ENCODE measurements at places on chromosomes 1 and 21.
A peak's percentile ranks its signal among the peaks of the same experiment; 100 is the strongest.

DNA sequence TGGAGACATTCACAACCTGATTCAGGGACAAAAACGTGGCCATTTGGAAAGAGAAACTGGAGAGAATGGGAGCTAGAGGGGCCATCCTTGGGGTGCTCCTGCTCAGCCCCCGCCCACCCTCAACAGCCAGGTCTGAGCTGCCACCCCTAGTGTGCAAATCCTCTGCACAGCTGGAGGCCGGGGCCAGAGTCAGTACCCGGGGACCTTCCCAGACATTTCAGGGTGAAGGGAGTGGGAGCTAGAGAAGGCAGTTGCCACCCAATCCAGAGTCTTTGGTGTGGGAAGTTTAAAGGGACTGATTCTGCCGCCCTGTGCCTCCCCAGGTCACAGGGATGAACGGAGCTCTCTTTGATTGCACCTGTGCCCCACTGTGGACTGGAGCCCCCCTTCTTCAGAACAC, 397.4 kb downstream of the MATN1 start:
- no peak for DNase-seq

DNA sequence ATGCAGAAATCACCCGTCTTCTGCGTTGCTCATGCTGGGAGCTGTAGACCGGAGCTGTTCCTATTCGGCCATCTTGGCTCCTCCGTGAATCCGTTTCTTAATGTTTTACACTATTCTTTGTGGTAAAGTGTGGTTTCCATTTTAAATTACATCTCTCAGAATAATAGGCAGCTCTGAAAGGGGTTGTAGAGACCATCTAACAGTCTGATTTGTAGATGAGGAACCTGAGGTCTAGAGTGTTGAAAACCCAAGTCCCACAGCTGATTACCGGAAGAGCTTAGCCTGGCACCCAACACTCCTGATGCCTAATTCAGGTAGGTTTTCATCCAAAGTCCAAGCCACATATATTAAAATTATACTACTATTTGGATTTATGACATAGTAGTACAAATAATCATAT, 144.0 kb downstream of the LEPR start:
- no peak for DNase-seq

DNA sequence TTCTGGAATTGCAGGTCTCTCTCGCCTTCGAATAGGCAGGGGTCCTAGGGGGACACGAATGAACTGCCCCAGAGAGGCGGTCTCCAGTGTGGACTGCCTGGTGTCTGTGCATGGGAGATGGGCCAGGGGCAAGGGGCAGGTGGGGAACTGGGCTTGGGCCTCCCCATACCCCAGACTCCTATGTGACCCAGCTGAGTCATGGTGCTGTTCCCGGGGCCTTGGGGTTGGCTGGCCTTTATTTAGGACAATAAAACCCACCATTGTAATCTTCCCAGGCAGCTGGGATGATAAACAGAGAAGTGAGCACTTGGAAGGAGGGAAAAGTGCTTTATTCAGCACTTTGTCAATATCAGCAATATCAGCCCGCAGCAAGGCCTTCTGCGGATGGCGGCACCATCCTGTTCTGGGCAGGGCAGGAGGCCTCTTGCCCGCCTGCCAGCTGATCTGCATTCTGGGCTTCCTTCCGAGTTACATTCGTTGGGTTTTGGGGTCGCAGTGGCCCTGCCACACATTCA, 209.0 kb upstream of the TMEM51 start:
- no peak for DNase-seq

GRCh38 chr1:234515411-234515810, 36.4 kb upstream of the TARBP1 start:
- DNase-seq: no peak

GRCh38 chr1:119133987-119134386, 6.5 kb downstream of the WARS2 start:
- peak; percentile 69 for DNase-seq

DNA sequence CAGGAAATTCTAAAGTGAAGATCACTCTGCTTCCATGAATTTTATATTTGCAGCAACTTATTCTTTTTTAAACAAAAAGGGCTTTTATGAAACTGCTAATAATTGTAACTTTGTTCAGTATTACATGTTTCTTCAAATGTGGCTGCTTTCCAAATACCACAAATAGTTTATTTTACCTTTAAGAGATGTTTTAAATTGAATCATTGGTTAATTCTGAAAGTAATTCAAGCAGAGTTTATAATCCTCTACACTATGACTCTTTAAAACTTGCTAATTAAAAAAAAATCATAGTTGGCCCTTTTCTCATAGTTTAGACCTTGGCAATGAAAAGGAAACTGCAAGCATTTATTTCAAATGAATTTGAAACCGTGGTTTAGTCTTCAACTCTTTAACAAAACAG, 59.6 kb downstream of the SDCCAG8 start:
- no peak for DNase-seq

DNA sequence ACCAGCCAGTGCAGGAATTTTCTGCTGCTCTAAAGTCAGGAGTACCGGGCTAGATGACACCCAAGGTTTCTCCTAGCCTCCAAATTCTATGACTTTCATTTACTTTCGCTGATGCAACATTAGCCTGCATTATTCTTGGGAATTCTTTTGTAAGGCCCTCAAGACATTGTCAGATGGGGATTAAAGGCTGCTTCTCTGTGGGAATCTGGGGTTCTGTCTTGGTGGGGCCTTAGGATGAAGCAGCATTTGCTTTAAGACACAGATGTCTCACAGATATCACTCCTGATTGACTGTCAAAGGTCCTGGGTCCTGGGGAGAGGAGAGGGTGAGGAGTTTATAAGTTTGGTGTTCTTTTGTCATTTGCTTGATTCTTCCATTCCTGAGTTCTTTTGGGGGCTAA, 11.6 kb downstream of the PKP1 start:
- no peak for DNase-seq

GRCh38 chr1:12201352-12202189, 28.3 kb upstream of the VPS13D start:
- no peak for DNase-seq

DNA sequence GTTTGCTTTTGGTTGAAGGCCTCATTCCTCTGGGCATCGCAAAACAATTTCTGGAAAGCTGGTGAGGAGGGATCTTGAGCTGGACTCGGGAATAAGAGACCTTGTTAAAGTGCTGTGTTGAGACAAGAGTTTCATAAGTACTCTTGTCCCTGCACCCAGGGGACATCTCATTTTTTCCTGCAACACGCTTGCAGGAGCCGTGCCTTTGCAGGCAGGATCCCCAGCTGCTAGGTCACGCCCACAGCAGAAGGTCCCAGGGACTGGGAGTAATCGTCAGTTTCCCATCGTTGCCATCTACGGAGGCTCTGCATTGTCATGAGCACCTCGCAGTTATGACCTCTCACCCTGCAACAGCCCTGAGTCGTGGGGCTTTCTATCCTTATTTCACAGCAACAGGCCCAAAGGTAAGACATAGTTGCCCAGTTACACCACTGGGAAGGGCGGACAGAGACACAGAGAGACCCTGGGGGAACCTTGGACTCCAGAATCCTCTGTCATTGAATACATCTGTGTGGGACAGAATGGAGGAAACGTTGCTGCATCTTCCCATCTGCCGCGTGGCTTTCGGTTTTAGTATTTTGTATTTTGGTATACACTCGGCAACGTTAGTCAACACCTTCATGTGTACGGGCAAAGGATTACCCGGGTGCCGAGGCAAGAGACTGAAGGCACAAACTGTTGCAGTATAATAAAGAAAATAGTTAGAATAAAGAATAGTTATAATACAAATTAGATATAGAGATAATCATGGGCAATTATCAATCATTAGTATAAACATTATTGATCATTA, 60.4 kb upstream of the DMRTB1 start:
- no peak for DNase-seq

- DNase-seq: no peak
These were observed 24.6 kb upstream of the TTC22 start for GRCh38 chr1:54825696-54826095.

GRCh38 chr1:226937940-226938725, 2.0 kb upstream of the COQ8A start:
- no peak for DNase-seq

DNA sequence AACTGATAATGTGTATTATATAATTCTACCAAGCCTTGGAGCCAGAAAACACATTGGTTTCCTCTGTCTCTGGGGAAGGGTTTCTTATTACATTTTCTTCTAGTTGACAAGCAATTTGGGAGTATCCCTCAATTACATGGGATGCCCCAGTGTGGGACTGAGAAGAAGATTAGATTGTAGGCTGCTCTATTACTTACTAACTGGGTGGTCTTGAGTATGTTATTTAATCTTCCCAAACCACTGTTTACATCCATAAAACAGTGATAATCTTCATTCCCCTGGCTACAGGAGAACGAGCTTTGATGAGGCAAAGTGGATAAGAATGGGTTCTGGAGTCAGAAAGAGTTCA, 105.8 kb downstream of the TSEN15 start:
- DNase-seq: no peak

DNA sequence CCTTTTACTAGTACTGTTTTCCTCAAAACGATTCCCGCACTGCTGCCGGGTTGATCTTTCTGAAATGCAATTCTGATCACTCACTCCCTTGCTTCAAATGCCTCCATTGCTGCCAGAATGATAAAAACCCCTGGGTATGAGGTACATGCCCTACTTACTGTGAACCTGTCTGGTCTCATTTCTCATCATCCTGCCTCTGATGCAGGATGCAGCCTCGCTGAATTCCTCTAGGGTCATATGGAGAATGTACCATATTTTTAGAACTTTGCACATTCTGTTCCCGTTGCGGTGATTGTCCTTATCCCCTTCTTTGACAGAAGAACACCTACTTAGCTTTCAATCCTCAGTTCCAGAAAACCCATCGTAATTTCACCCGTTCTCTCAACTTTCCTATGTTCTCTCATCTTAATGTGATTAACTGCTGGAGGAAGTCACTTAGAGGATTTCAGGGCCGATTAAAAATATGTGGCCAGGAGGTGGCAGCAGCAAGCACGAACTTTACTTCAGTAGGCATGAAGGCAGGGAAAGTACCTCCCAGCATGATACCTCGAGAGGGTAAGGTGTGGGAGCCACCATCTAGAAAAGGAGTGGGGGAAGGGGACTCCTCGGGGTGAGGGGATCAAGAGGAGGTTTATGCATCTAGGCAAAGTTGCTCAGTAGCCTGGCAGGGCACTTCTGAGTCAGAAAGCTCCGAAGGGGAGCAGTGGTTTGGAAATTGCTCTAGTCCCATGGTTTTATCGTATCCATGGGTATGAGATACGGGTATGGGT, 361.5 kb upstream of the ZP4 start:
- peak; percentile 40 for DNase-seq

DNA sequence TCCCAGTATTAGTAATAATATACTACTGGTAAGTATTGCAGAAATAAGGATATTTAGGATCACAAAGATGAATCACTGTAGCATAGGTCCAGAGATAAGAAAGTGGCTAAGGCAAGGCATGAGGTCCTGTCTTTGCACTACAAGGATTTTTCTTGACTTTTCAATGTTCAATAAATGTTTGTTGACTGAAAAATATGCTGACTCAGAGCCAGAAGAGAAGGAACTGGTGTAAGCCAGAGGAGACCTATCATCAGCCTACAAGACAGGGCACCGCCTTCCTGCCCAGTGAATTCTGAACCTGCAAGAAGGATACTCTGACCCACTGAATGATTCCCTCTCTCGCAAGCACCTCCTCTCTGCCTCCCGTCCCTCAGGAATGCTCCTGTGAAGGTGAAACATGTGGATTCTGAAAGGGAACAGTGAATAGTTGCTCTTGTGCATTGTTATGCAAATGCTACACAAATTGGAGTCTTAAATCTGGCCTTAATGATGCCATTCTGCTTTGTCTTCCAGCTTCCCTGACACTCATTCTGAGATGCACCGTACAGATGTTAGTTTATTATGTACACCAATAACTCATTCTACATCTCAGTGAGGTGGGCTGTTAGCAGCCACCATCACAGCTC, 540.0 kb downstream of the OMA1 start:
- no peak for DNase-seq

DNA sequence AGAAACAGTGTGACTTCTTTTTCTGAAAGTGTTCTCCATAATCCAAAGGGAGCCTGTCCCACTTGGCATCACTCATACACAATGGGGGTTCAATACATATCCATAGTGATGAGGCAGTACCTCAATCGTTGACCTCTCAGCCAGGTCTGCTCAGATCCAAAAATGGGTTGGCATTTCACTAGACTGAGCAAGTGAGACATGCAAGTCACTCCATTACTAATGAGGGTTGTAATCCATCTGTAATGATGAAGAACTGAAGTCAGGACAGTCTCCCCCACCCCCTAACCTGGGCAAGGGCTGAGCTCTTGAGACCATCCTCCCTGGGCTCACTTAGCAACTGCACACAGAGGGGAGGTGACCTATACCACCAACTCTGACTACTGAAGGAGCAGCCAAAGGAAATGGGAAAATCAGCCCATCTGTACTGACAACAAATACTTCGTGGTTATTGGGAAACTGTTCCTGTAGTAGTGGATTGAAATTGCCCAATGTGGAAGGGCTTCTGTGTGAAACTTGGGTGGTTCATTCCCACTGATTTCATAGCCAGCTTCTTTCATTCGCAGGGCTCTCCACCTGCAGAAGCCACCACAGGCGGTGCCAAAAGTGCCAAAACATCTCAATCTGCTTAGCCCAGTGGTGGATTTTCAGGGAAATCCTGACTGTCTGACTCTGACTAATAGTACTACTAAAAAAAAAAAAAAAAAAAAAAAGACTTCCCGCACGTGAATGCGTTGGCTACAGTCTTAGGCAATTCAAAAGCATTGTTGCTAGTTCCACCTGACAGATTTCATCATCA, 5.0 kb downstream of the NGF start:
- peak; percentile 87 for DNase-seq

All from fibroblast of skin of right quadriceps (primary cell).